ENCODE measurements at places on chromosomes 4 and X.

DNA sequence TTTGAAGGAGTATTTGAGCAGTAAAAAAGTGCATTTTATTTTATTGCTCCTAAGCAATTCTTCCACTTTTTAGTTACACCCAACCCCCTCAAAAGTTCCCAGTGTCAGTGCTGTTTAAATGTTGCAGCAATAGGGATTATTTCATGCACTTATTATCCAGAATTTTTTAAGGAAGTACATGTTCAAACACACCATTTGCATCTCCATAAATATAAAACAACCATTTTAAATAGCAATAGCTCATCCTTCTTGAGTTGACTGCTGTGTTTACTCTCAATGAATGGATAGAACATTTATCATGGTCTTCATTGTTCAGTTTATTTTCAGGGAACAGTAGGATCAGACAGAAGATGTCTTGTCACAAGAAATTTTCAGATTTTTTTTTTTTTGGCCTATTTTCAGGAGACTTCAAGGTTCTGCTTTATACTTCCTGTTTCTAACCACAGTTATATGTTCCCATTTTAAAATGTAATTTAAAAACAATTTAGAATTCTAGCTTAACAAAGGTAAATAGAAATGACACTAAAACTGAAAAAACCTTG, 171.9 kb downstream of the TMA16 start:
- DNase-seq, result peak; percentile 73

- no peak for DNase-seq
These were observed 60.2 kb downstream of the SLC9A7 start for GRCh38 chrX:46698691-46699090.

- DNase-seq, result no peak
These were observed 12.3 kb upstream of the TIGD2 start for GRCh38 chr4:89099034-89099433.

DNA sequence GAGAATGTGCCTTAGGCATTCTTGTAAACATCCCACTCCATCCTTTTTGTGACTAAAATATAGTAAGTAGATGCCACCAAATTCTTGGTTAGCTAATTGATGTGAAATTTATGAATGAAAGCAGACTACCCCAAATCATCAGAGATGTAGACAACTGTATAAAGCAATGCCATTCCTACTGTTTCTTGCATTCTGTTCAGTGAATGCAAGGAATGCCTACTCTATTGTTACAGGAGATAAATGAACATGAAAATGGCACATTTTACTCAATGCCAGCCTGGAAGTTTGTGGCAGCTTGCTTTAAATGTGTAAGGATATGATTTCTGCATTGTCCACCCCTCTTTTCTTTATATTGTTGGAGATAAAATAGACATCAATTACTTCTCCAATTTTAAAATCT, 317.9 kb downstream of the LDB2 start:
- no peak for DNase-seq

GRCh38 chrX:24133312-24133711, 16.2 kb upstream of the ZFX start:
- no peak for DNase-seq

- peak; percentile 83 for DNase-seq
These were observed 88.8 kb upstream of the ESX1 start for GRCh38 chrX:104343428-104344129.

DNA sequence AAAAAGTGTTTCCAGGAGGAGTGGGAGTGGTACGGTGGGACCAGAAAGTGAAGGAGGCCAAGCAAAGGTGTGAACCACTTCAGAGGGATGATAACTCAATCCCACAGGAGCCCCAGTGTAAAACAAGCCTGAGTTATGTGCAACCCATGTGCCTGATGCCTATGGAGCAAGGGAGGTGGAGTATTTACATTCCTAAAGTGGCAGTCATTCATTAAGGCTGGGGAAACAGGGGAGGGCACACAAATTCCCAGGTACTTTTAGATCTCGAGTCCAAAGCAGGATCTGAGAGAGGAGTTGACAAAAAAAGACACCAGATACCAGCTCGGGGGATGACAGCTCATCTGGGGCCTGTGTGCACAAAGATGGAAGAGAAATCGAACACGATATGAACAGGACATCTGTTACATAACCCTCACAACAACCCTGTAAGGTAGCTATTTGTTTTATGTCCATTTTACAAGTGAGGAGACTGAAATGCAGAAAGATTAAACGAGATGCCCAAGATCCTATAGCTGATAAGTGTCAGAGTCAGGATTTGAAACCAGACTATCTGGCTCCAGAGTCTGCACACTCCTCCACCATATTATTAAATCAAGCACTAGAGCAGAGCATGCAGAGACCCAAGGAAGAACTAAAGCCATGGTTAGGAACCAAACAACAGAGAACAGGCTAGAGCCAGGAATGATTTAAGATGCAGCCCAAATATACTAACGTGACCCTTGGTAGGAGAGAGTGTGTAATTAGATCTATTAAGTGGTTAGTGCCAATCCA, 91.9 kb upstream of the MAPK10 start:
- no peak for DNase-seq

DNA sequence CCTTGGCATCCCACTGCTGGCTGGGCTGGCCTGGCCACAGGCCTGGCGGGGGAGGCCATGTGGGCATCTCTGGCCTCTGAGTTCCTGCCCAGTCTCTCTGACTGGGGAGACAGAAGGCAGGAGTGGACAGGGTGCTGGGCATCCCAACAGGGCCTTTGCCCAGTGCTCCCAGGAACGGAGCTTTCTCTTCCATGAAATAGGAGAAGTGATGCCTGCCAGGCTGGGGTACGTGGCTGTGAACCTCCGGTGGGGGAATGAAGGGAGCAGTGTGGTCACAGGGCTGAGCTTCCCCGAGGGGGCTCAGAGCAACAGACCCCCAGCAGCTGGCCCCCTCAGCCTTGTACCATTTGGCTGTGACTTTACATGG, 40.4 kb upstream of the HMX1 start:
- DNase-seq, result no peak

DNA sequence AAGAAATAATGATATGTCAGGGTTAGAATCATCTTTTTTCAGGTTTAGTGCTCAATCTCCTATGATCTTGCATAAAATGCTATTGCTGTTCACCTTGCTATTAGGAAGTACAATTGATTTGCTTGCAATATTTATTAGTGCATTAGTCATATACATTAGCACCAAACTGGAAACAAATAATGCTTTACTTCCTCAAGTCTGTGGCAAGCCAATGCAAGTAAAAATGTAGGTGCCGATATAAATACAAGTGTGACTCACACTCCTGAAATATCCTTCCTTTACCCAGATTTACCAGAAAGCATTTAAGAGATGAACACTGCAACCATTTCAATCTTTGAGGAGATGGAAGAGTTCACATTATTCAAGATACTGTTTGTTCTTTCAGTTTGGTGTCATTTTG, 1487.7 kb upstream of the ADGRL3 start:
- no peak for DNase-seq

GRCh38 chr4:103498161-103499070, 221.4 kb downstream of the TACR3 start:
- no peak for DNase-seq

GRCh38 chr4:74628852-74629620, 165.3 kb downstream of the BTC start:
- peak; percentile 30 for DNase-seq

- DNase-seq, result no peak
These were observed 65.8 kb upstream of the PRPS1 start for GRCh38 chrX:107562482-107562881.

GRCh38 chr4:80107374-80107773, 34.3 kb upstream of the ANTXR2 start:
- DNase-seq, result no peak

- DNase-seq, result no peak
These were observed 735.3 kb upstream of the TENM3 start for GRCh38 chr4:181507938-181508337.

DNA sequence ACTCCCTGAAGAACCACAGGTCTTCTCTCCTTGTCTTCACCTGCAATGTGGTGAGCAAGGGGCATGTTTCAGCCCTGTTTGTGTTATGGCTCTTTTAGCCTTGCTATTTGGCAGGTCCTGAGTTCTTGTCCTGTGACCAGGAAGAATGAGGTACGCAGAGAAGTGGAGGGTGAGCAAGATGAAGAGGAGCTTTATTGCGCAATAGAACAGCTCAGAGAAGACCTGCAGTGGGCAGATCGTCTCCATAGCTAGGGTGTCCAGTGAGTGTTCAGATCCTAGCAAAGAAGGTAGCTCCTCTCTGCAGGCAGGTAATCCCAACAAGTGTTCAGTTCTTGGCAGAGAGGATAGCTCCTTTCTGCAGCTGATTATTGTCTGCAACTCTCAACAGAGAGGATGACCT, 672.9 kb downstream of the SH3BGRL start:
- DNase-seq, result no peak

GRCh38 chr4:23234018-23234417, 541.3 kb downstream of the GBA3 start:
- DNase-seq, result no peak

DNA sequence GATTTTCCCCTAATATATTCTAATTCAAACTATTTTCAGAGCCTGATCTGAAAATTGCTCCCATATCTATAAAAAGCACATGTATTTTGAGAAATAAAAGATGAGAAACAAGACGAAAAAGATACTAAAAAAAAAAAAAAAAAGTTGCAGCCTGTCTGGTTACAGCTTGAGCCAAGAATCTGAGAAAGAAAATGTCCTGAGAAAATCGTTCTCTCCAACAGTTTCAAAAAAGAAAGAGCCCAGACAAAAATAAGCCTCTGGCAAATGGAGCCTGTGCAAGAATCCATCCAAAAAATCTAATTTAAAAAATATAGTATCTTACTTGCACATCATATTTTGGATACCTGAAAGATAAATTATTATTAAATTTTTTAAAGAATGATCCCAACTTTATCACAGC, 163.0 kb upstream of the TBL1X start:
- DNase-seq, result no peak

- DNase-seq, result no peak
These were observed 24.4 kb upstream of the LHFPL1 start for GRCh38 chrX:112704187-112704586.

- no peak for DNase-seq
These were observed 110.2 kb downstream of the GNL3L start for GRCh38 chrX:54640103-54640690.

DNA sequence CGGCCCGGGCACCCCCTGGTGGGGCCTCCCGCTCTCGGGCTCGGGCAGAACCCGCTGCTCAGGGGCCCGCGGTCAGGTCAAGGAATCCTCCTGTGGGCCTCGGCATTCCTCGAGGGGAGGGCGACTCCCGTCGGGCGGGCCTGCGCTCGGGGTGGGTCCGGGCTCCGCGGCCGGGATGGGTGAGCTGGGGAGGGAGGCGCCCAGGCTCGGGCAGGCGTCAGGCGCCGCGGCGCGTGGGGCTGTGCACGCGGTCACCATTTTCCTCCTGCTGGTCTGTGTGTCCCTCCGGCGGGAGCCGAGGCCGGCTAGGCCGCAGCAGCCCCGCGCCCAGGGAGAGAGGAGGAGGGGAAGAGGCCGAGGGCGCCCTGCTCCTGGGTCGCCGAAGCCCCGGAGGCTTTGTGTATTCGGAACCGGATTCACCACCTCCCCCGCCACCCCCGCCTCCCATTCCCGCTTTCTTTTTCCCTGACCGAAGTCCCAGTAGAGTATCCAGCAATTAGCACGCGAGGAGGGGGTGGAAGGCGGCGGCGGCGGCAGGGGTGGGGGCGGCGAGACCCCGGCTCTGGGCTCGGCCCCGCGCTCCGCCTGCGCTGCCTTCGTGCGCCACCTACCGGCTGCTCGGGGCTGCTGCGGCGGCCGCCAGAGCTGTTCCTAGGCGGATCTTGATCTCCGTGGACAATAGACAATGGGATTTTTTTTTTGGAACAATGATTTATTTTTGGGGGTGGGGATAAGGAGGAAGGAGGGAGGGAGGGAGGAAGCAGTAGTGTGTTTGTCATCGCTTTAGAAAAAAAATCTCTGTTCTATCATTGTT, 99.0 kb upstream of the MAML3 start:
- peak; percentile 64 for DNase-seq

- DNase-seq, result no peak
These were observed 81.8 kb downstream of the GLUD2 start for GRCh38 chrX:121128925-121129877.

GRCh38 chrX:13258725-13259124, 61.1 kb downstream of the ATXN3L start:
- no peak for DNase-seq

GRCh38 chrX:72540318-72540717, 32.3 kb downstream of the HDAC8 start:
- DNase-seq, result peak; percentile 37

DNA sequence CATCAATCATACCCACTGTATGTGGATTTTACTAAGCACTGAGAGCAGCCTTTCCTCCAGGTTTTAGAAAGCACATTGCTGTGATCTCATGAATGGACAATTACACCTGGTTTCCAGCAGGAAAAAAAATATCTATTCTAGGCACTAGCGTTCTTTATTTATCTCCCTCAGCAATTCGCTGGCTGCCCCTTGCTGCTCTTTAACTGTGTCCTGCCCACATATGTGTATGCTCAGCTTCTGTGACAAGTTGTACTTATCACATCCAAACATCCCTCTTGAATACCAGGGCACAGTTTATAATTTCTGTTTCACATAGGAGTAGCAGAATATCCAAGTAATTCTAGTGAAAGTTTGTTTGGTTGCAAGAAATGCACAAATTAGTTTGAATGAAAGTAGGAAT, 146.8 kb downstream of the USP46 start:
- DNase-seq, result no peak

DNA sequence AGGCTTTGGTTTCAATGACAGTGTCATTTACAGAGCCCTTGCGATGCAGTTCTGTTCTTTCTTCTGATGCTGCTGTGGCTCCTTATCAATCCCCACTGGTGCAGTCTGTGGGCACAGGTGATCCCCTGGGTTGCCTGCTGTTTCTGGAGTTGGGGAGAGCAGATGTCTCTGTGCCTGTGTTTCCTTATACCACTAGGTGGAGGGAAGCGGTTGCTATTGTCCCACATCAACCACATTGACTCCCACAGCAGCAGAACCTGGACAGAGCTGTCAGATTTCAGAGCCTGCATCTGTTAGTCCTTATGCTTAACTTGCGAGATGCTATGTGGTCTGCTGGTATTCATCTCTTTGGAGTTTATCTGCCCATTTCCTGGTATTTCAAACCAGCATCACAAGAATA, 57.7 kb downstream of the NEIL3 start:
- DNase-seq, result peak; percentile 8

DNA sequence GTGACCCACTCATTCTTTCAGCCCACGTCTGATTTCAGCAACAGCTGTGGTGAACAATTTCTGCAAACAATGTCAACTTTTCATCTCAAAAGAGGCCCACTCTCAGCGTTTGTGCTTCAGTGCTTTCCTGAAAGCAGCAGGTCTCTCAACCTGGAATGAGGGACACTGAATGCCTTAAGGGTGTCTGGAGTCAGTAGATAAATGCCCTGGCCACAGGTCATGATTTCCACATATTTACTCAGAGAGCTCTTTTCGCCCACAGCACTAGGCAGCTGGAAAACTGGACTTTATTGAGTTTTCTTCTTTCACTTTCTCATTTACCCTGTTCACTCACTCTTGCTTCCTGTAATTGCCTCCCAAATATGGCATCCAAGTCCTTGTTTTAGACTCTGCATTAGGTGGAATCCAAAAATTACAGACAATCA, 52.8 kb downstream of the NPFFR2 start:
- DNase-seq, result no peak

Measured in KBM-7 (cell line).